ENCODE measurements at places on chromosomes 7 and 10.

- no peak for DNase-seq
Observed at GRCh38 chr10:90130321-90131086, 429.1 kb downstream of the KIF20B start.

GRCh38 chr10:44619975-44620374 is 235.1 kb upstream of the CXCL12 start:
- DNase-seq = no peak

DNA sequence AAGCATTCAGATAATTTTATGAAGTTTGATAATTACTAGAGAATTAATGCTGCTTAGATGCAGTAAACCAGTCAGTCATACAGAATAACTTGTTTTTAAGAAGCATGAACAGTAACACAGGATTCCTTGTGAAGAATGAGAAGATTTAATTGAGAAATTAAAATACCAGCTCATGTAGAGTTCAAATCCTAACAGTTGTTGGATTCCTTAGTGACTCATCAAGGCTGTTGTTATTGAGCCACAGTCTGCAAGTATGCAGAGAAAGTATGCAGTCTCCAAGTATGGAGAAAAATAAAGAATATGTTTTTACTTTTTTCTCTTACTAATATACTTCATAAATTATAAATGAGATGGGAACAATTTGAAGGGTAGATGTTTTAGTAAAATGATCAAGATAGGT is 30.2 kb upstream of the CYP26C1 start:
- DNase-seq = no peak

- DNase-seq = no peak
Observed at GRCh38 chr7:118140468-118140867, 43.5 kb upstream of the LSM8 start.

GRCh38 chr10:75117995-75118394 is 6.5 kb downstream of the SAMD8 start:
- DNase-seq = no peak

DNA sequence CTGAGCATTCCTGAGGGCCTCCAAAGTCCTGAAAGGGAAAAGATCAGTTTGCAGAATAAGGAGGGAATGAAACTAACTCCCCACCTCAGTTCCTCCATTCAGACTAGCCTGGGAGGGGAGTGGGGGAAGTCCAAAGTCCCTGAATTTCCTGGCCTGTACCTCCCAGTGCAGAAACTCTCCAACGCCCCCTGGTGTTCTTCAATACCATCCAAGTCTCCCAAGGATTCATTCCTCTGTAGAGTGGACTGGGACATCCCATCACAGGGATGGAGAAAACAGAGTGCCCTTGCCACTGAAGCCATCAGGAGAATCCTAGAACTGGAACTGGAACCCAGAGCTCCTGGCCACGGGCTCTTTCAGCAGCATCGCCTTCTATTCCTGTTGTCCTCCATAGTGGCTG is 1.6 kb upstream of the COL13A1 start:
- DNase-seq = no peak

DNA sequence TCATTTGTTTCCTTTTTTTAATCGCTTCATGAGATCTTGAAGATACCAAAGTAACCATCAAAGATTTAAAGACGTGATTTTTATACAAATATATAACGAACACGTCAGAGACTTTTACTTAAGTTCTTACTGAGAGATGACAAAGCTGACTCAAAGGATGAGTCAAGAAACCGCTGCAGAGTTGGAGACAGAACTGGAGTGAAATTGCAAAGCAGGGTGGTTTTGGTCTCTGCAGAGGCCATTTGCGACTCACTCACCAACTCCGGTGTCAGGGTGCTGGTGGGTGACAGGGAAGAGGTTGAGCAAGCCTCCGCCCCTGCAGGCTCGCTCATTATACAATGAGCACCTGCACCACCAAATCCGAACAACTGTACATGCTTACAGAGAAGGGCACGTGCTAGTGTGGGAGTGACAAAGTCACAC is 75.2 kb downstream of the DNAJB6 start:
- DNase-seq = no peak

GRCh38 chr7:91995391-91996105 is 54.9 kb downstream of the AKAP9 start:
- no peak for DNase-seq

DNA sequence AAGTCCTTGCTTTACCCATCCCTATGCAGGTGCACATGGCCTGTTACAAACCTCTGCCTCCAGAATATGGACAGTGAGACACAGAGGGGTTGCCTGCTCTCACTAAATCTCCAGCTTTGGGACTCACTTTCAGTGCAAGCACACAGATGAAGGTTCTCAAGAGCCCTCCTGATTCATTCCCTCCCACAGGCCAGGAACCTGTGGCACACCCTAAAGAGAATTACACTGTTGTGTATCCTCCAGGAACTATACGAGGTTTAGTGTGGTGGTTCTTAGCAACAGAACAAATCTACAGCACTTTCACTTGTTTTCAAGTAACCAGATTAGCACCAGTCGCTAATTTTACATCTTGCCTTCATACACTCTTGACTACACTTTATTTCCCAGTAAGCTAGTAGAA is 192.3 kb downstream of the PLXNA4 start:
- no peak for DNase-seq

All from central memory CD4-positive, alpha-beta T cell (primary cell).